Activated naive CD4-positive, alpha-beta T cell treated with anti-CD3 and anti-CD28 coated beads for 36 hours (primary cell): ENCODE measurements at places on chromosomes 2 and 18. TPM values are rescaled to one million over a fixed set of nuclear protein-coding genes. Genes with fewer than 3 reads are reported as not detected.

The CTLA4 gene
- total RNA-seq: 69.7 TPM

The PEX13 gene
- total RNA-seq: 17.1 TPM

The PLGLB2 gene
- 0.10 TPM for total RNA-seq

The PER2 gene
- total RNA-seq: 7.1 TPM

The CHST9 gene
- not detected for total RNA-seq

GRCh38 chr18:12409469-12409868 is 1.7 kb downstream of the PRELID3A start:
- H3K27ac ChIP-seq: no peak overlapping the region
- H3K4me3 ChIP-seq: no peak overlapping the region
- H3K4me1 ChIP-seq: peaks cover 13% of the 10 kb centered on the region

GRCh38 chr2:80852079-80852807 is 547.7 kb upstream of the LRRTM1 start:
- no peaks in the 10 kb centered on the region for H3K27me3 ChIP-seq
- no peaks in the 10 kb centered on the region for H3K4me1 ChIP-seq
- no peak for DNase-seq
- no peak overlapping the region for H3K4me3 ChIP-seq
- no peak overlapping the region for H3K27ac ChIP-seq

DNA sequence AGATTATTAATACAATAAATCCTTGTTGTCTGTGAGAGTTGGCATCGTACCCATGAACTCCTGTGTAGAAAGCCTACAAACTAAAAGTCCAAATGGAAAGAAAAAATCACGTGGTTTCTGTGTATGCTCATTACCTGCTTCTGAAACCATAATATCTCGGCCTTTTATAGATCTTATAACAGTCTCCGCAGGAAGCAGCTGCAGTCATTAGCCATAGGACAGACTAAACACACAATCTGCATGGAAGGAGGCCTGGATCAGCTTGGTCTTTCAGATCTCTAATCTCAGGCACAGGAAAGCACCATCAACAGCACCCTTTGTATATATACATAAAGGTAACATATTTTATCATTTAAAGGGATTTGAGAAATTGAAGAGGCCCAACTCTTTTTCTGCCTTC is 508.9 kb upstream of the TCF4 start:
- H3K36me3 ChIP-seq: no peaks in the 10 kb centered on the region
- no peak for DNase-seq
- no peaks in the 10 kb centered on the region for H3K4me1 ChIP-seq
- H3K27ac ChIP-seq: no peak overlapping the region
- H3K4me3 ChIP-seq: no peak overlapping the region

GRCh38 chr2:43178602-43179542 is 47.5 kb downstream of the ZFP36L2 start:
- no peaks in the 10 kb centered on the region for H3K27me3 ChIP-seq
- peak overlapping the region; percentile 86 for H3K27ac ChIP-seq
- H3K4me1 ChIP-seq: peaks cover 77% of the 10 kb centered on the region
- peak overlapping the region; percentile 33 for H3K4me3 ChIP-seq
- H3K36me3 ChIP-seq: no peaks in the 10 kb centered on the region

DNA sequence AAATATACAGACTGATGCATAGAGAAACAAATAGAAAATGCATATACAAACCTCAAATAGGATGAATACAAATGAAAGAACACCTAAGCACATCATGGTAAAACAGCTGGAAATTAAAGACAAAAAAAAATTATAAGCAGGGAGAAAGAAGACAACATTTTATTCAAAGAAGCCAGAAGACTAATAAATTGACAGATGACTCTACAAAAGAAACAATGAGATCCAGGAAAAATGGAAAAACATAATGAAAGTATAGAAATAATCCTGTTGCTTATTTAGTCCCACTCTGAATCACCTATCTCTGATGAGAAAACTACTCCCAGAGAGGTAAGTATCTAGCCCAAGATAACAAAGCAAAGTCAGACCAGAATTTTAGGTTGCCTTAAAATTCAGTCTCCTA is 143.4 kb downstream of the RBM43 start:
- no peak for DNase-seq
- peaks cover 7% of the 10 kb centered on the region for H3K27me3 ChIP-seq
- no peaks in the 10 kb centered on the region for H3K36me3 ChIP-seq

DNA sequence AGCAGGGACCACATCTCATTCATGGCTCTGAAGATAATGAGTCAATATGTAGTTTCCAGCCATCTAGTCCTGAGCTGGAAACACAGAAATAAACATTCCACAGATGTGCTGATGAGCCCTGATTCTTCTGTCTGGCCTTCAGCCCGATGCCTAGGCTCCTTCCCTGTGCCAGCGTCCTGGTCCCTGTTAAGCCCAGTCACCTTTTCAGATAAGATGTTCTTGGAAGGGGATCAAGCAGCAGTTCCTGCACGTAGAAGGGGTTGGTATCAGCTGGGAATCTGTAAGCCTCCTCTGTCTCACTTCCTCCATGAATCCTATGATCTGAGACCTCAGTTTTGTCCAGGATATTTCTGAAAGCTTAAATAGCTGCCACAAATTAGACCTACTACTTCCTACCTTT is 149.3 kb downstream of the TTC32 start:
- no peak overlapping the region for H3K27ac ChIP-seq
- peaks cover 10% of the 10 kb centered on the region for H3K27me3 ChIP-seq
- no peaks in the 10 kb centered on the region for H3K4me1 ChIP-seq
- H3K36me3 ChIP-seq: no peaks in the 10 kb centered on the region
- DNase-seq: no peak

DNA sequence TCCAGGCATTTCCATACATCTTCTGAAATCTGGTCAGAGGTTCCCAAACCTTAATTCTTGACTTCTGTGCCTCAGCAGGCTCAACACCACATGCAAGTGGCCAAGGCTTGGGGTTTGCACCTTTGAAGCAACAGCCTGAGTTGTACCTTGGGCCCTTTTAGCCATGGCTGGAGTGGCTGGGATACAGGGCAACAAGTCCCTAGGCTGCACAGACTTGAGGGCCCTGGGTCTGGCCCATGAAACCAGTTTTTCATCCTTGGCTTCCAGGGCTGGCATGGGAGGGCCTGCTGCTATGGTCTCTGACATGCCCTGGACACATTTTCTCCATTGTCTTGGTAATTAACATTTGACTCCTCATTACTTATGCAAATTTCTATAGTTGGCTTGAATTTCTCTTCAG is 988.8 kb upstream of the CNTNAP5 start:
- no peak overlapping the region for H3K27ac ChIP-seq
- H3K27me3 ChIP-seq: no peaks in the 10 kb centered on the region
- no peaks in the 10 kb centered on the region for H3K36me3 ChIP-seq

DNA sequence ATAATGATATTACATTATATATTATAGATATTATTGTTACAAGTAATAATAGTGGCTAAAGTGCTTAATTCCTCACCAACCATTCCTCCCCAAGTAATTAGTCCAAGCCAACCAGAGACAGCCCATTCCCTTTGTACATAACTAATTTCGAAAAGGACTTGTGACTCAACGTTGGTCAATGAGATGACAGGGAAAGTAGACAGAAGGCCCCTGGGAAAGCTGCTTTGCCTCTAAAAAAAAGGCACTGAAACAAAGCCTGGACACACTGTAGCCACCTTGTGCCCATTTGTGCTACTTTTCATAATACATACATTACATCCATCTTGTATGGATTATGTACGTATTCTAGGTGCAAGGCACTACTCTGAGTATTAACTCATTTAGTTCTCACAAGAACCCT is 28.8 kb downstream of the COLEC12 start:
- H3K4me1 ChIP-seq: no peaks in the 10 kb centered on the region
- no peaks in the 10 kb centered on the region for H3K36me3 ChIP-seq
- H3K4me3 ChIP-seq: no peak overlapping the region
- H3K27ac ChIP-seq: no peak overlapping the region
- peaks cover 8% of the 10 kb centered on the region for H3K27me3 ChIP-seq
- DNase-seq: no peak

GRCh38 chr18:74613381-74613780 is 15.7 kb downstream of the ZNF407 start:
- no peaks in the 10 kb centered on the region for H3K27me3 ChIP-seq
- H3K4me3 ChIP-seq: no peak overlapping the region
- no peak for DNase-seq
- peaks cover 3% of the 10 kb centered on the region for H3K36me3 ChIP-seq

DNA sequence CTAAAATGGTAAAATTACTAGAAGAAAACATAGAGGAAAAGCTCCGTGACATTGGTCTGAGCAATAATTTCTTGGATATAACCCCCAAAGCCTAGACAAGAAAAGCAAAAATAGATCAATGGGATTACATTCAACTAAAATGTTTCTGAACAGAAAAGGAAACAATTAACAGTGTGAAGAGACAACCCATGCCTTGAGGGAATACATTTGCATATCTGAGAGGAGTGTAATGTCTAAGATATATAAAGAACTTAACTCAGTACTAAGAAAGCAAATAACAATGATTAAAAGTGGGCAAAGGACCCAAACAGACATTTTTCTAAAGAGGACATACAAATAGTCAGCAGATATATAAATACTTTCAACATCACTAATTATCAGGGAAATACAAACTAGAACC is 206.2 kb downstream of the VAPA start:
- H3K27me3 ChIP-seq: no peaks in the 10 kb centered on the region

DNA sequence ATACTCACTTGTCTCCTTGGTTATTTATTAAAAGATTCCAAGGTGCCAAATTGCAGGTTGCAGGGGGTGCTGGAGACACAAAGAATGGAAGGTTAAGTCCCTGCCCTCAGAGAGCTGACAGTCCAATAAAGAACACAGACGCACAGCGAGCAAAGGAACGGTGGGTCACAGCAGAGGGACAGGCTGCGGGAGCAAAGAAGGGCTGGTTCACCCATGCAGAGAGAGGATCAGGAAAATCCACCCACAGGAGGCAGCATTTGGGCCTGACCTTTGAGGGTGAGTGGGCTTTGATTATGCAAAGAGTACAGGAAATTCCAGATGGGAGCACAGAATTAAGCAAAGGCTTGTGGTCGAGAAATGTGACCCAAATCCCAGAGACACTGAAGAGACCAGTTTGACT is 45.0 kb downstream of the ZBTB7C start:
- H3K4me3 ChIP-seq: no peak overlapping the region
- DNase-seq: no peak
- peaks cover 13% of the 10 kb centered on the region for H3K27me3 ChIP-seq
- H3K4me1 ChIP-seq: no peaks in the 10 kb centered on the region
- no peaks in the 10 kb centered on the region for H3K36me3 ChIP-seq
- no peak overlapping the region for H3K27ac ChIP-seq

DNA sequence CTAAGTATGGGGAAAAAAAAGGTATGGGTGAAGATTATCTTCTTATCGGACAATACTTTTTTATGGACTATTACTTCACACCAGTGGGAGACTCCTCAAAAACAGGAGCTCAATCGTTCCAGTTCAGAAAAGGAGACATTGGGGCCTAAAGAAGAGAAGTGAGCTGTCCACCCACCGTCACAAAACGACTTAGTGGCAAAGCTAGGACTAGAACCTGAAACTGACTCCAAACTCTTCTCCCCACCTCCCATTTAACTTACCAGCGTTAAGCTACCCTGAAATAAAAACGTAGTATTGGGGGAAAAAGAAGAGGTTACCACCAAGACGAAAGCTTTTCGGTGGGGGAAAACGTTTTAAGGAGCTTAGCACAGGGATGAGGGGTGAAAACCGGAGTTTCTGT is 503 bp downstream of the GTF3C3 start:
- H3K27me3 ChIP-seq: peaks cover 3% of the 10 kb centered on the region
- H3K27ac ChIP-seq: peak overlapping the region; percentile 90
- H3K36me3 ChIP-seq: peaks cover 24% of the 10 kb centered on the region
- H3K4me3 ChIP-seq: peak overlapping the region; percentile 91
- DNase-seq: no peak

GRCh38 chr2:71330585-71331330 is 824 bp upstream of the ZNF638 start:
- no peak for DNase-seq
- H3K4me1 ChIP-seq: peaks cover 28% of the 10 kb centered on the region
- no peaks in the 10 kb centered on the region for H3K27me3 ChIP-seq

GRCh38 chr2:160397530-160397865 is 96.1 kb downstream of the RBMS1 start:
- H3K4me1 ChIP-seq: peaks cover 49% of the 10 kb centered on the region
- H3K27ac ChIP-seq: no peak overlapping the region
- H3K36me3 ChIP-seq: no peaks in the 10 kb centered on the region
- H3K27me3 ChIP-seq: no peaks in the 10 kb centered on the region
- no peak for DNase-seq

- H3K27ac ChIP-seq: no peak overlapping the region
- no peaks in the 10 kb centered on the region for H3K27me3 ChIP-seq
- no peak overlapping the region for H3K4me3 ChIP-seq
Observed at GRCh38 chr2:38301969-38302702, 74.9 kb downstream of the ATL2 start.

DNA sequence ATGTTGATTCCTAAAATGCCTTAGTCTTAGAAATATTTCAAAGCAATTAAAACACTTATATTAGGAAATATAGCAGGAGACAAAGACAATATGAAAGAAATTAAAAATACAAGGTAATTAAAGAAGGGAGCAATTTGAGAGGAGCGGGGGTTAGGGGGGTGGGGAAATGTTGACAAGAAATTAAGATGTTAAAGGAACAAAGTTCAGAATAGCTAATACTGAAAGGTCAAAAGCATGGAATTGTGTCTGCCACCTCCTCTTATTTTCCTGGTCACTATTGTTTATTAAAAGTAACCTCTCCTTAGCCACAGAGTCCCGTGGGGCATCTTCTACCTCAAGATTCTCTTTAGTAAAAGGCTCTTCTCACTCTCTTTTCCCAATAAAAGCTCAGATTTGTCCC is 244.1 kb downstream of the MREG start:
- DNase-seq: no peak
- no peaks in the 10 kb centered on the region for H3K36me3 ChIP-seq
- H3K4me3 ChIP-seq: no peak overlapping the region
- H3K27ac ChIP-seq: no peak overlapping the region
- H3K27me3 ChIP-seq: no peaks in the 10 kb centered on the region

- peak overlapping the region; percentile 67 for H3K27ac ChIP-seq
- H3K27me3 ChIP-seq: no peaks in the 10 kb centered on the region
- no peaks in the 10 kb centered on the region for H3K36me3 ChIP-seq
- H3K4me3 ChIP-seq: no peak overlapping the region
Observed at GRCh38 chr18:38606841-38607240, 1041.2 kb upstream of the CELF4 start.

GRCh38 chr18:26714739-26715138 is 150.8 kb downstream of the AQP4 start:
- H3K4me3 ChIP-seq: no peak overlapping the region
- peaks cover 5% of the 10 kb centered on the region for H3K27me3 ChIP-seq
- H3K36me3 ChIP-seq: no peaks in the 10 kb centered on the region
- no peak overlapping the region for H3K27ac ChIP-seq

GRCh38 chr2:186912979-186913378 is 64.0 kb upstream of the ZSWIM2 start:
- H3K36me3 ChIP-seq: no peaks in the 10 kb centered on the region
- no peak for DNase-seq
- H3K4me3 ChIP-seq: no peak overlapping the region
- no peak overlapping the region for H3K27ac ChIP-seq
- no peaks in the 10 kb centered on the region for H3K27me3 ChIP-seq
- H3K4me1 ChIP-seq: no peaks in the 10 kb centered on the region

- DNase-seq: no peak
- H3K36me3 ChIP-seq: no peaks in the 10 kb centered on the region
Observed at GRCh38 chr2:191488135-191488534, 189.8 kb upstream of the NABP1 start.

GRCh38 chr2:204129591-204130294 is 193.2 kb downstream of the ICOS start:
- H3K36me3 ChIP-seq: no peaks in the 10 kb centered on the region
- peaks cover 3% of the 10 kb centered on the region for H3K27me3 ChIP-seq
- no peak overlapping the region for H3K4me3 ChIP-seq
- no peak for DNase-seq
- no peak overlapping the region for H3K27ac ChIP-seq
